Activated naive CD4-positive, alpha-beta T cell (primary cell): ENCODE measurements at places on chromosomes 4 and X.

GRCh38 chr4:108991551-108992328 lies 228.9 kb upstream of the ETNPPL start:
- DNase-seq: no peak

- no peak for DNase-seq
Measured at GRCh38 chrX:47198026-47198686, 4.5 kb downstream of the UBA1 start.

DNA sequence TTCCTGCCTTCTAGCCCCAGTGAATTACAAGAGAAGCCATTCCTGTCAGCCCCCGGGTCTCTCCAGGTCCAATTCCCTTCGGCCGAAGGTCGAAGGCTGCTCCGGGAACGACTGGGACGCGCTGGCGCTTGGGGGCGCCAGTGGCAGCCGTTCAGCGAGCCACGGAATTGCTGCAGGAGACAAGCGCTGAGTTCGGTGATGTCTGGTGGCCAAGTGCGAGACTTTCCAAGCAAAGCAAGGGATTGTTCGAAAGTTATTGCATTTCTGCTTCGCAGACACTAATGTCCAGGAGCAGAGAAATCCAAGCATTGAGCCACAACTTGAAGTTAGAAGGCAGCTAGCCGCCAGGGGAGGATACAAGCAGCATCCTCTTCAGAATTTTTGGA lies 1.1 kb upstream of the DKK2 start:
- DNase-seq: no peak

GRCh38 chr4:150056569-150056968 lies 21.7 kb upstream of the DCLK2 start:
- no peak for DNase-seq

DNA sequence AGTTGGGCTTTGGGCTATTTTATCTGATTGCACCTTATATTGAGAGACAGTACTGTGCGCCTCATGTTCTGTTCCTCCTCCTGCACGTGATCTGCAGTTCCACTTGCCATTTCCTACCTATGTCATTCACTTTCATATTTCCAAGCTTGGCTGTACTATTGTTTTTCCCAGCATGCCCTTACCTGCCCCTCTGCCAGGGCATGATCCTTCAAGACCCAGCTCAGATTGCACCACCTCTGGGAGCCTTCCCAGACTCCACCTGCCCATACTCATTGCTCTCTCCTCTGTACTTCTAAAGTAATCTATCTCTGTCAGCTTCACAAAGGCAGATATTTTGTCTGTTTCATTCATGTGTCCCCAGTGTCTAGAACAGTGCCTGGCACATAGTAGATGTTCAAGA lies 11.6 kb downstream of the SLC25A5 start:
- DNase-seq: no peak

GRCh38 chrX:41734530-41734929 lies 10.5 kb downstream of the GPR82 start:
- no peak for DNase-seq

DNA sequence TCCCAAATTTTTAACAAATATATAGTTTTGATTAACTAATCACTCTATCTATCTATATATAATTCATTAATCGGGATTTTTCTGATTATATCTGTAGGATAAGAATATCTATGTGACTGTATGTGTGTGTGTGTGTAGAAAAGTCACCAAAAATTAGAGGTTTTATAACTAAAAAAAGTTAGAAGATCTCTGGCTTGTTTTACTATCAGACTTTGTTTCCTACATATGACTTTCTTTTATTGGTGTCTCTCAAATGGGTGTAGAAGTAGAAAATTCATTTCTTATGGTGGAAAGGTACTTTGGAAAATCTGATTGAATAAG lies 26.7 kb upstream of the TMPRSS11D start:
- DNase-seq: no peak

DNA sequence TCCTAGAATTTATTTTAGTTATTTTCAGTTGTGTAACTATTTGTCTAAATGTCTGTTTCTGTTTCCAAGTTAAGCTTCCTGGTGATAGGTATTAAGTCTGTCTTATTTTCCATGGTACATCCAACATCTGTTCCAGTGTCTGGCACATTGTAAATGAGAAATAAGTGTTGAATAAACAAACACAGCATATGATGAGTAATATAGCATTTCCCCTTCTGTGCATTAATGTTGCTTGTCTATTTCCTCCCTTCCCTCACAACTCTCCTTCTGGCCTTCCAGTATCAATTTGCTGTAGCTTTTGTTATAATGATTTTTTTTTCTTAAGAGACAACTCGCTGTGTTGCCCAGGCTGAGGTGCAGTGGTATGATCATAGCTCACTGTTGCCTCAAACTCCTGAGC lies 36.1 kb downstream of the COPS4 start:
- no peak for DNase-seq

GRCh38 chrX:19836337-19836736 lies 51.1 kb downstream of the SH3KBP1 start:
- DNase-seq: no peak

DNA sequence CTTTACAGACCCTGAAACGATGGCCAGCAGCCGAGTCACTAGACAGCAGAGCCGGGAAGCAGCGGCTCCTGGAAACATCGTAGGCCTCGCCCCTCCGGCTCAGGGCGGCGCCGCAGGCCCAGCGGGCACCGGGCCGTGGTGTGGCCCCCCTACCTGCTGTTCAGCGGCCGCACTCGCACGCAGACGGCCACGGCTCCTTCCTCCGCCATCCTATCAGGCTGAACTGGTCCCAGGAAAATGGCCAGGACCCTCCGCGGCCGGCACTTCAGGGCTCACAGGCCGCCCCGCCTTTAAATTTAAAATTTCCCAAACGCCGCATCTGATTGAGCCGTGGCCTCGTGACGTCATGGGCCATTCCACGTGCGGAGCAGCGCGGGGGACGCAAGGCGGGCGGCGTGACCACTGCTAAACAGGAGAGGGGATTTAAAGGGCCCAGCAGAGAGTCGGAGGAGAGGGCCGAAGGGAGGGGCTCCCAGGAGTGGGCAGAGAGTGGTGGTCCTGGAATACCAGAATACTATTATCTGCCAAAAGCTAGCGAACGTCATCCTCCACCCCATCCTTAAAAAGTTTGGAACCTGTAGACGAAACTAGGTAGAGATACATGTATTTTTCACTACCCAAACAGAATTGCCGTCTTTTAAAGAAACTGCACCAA lies at the start of gene CENPE:
CENPE (minus strand) TSS at position 233 of the 655 bp plus-strand sequence; CDS start at position 209, 24 bp downstream.
- peak; percentile 68 for DNase-seq

GRCh38 chr4:16360694-16361262 lies 134.5 kb upstream of the TAPT1 start:
- DNase-seq: no peak

- no peak for DNase-seq
Measured at GRCh38 chrX:29359276-29359675, 772.0 kb downstream of the IL1RAPL1 start.

- DNase-seq: no peak
Measured at GRCh38 chr4:171948038-171948437, 134.8 kb downstream of the GALNTL6 start.
